Placental epithelial cell (primary cell): ENCODE measurements at places on chromosomes 7 and 10. TPM values are rescaled to one million over a fixed set of nuclear protein-coding genes. Genes with fewer than 3 reads are reported as not detected.

The TRDMT1 gene
- total RNA-seq: 5.1 and 9.4 TPM in 2 replicates

The ZNF727 gene
- 1.6 and 1.7 TPM in 2 replicates for total RNA-seq

The SOSTDC1 gene
- not detected in 2 replicates for total RNA-seq

The TYW1B gene
- total RNA-seq: 0.54 and 1.6 TPM in 2 replicates

The ANKRD61 gene
- not detected in 2 replicates for total RNA-seq

The PNLIP gene
- not detected in 2 replicates for total RNA-seq

The DDC gene
- total RNA-seq: not detected in 2 replicates

The CYP2C8 gene
- 0.39 TPM in 1 of 2 replicates, not detected in the other for total RNA-seq

The PALD1 gene
- not detected in 2 replicates for total RNA-seq

The TRIP6 gene
- 67.5 and 94.1 TPM in 2 replicates for total RNA-seq

The INTS15 gene
- total RNA-seq: 17.4 and 20.0 TPM in 2 replicates

The SFXN4 gene
- 6.8 and 7.9 TPM in 2 replicates for total RNA-seq

The PRKCQ gene
- total RNA-seq: 0.11 and 1.2 TPM in 2 replicates
